CD4-positive, alpha-beta memory T cell (primary cell): ENCODE measurements at places on chromosomes 2 and 18.

DNA sequence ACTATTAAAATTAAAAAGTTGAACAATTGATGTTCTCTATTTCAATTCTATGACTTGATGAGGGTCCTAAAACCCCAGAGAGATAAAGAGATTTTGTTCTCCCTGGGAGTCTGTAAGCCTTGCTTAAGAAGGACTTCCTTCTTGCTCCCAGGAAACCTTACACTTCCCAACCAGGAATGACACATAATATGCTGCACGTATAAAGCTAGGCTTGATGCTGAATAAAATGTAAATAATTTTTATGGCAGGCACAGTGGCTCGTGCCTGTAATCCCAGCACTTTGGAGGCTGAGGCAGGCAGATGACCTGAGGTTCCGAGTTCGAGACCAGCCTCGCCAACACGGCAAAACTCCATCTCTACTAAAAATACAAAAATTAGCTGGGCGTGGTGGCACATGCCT lies 27.8 kb downstream of the SPIRE1 start:
- DNase-seq = no peak

DNA sequence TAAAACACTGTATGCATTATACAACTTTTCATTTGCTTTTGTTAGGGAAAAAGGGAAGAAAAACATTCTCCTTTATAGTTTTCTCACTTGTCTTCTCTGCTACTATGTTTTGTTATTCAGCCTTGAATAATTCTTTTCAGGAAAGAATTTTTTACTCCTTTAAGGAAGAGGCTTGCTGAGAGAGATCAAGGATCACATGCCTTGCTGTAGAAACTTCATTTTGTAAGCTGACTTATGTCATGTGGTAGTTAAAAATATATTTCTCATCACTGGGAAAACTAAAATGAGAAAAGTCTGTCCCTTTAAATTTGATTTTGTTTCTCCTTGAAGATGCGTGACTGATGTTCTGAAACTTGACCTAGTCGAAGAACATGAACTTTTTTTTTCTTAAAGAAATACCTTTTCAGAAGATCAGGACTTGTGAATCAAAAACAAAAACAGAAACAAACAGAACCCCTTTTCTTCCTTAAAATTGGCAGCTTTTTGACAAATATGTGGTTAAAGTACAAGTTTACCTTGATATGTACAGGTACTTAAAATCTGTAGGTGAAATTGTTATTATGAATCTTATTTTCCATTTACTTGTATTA lies 145.1 kb downstream of the COMMD1 start:
- no peak for DNase-seq

DNA sequence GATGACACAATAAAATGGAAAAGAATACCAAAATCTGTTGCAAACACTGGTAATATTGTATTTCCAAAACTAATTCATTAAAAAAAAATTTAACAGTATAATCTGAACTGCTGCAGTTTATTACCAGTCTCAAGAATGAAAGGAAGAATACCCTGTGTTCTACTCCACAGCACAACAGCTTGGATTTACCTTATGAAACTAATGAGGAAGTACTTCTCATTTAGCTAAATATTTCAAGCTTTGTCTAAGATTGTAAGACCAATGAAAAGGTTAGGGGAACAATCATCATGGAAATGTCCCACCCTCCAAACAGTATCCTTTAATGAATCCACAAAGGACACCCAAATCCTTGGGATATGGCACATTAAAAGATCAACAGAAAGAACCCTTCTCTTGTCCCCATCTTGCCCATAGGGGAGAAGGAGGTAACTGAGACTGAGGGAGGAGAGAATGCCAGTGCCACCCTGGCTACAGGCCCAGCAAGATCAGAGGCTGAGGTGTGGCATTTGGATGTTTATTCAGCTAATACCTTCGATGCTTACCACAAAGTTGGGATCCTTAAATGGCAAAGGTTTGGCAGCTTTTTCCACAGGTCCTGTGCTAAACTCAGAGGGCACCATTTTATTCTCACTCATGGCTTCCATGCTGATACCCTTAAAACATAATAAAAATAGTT lies 17.7 kb downstream of the INO80C start:
- DNase-seq = no peak

GRCh38 chr2:64658269-64658668 lies 4.6 kb upstream of the SERTAD2 start:
- DNase-seq = no peak

- DNase-seq = no peak
Observed at GRCh38 chr2:209146682-209147320, 277.0 kb upstream of the MAP2 start.

DNA sequence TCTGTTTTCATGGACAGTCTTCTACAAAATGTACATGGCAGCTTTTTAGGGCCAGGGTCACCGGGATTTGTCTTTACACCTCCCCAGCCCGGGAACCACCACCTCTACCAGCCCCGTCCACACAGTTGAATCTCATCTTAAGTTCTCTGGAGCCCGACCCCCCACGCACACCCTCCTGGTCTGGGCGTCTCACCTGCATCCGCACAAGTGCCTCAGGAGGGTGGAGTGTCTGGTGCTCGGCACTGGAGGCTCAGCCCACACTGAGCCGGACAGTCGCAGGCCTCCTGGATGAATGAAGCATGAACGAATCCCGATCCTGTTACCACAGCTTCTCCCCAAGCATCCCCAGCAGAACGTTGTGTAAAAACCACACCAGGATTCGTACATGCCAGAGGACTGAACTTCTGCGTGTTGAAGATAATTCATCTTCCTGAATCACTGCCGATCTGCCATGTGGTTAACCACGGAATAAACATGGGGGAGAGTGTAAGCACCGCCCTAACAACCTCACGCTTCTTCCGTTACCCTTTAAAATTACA lies 162.0 kb downstream of the RTP5 start:
- peak; percentile 79 for DNase-seq

GRCh38 chr18:22860807-22861206 lies 72.3 kb upstream of the RBBP8 start:
- DNase-seq = no peak

- peak; percentile 17 for DNase-seq
Observed at GRCh38 chr2:160666154-160667060, 172.8 kb upstream of the RBMS1 start.

DNA sequence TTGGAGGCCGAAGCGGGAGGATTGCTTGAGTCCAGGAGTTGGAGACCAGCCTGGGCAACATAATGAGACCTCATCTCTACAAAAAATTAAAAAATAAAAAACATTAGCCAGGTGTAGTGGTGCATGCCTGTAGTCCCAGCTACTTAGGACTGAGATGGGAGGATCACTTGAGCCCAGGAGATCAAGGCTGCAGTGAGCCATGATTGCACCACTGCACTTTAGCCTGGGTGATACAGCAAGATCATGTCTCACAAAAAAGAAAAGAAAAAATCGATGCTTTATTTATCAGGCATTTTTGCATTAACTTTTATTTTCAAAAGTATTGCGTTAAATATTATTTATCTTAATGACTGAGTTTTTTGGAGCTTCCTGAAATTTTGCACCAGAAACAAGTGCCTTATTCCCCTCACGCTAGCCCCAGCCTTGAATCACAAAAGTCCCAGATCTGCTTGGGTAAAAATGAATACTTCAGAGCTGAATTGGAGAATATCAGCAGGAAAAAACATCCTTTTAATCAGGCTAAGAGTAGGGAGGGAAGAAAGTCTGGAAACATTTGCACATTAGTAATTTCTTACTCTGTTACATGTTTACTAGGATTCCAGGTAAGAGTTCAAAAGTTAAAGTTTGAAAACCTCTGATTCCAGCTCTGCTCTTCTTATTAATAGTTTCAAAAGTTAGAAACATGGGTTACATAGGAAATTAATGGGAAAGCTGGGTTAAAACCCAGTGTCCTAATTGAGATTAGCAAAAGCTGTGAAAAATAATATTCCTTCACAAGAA lies 296.8 kb upstream of the FBXO11 start:
- no peak for DNase-seq

- DNase-seq = no peak
Observed at GRCh38 chr18:59266459-59266858, 6.8 kb downstream of the RAX start.

DNA sequence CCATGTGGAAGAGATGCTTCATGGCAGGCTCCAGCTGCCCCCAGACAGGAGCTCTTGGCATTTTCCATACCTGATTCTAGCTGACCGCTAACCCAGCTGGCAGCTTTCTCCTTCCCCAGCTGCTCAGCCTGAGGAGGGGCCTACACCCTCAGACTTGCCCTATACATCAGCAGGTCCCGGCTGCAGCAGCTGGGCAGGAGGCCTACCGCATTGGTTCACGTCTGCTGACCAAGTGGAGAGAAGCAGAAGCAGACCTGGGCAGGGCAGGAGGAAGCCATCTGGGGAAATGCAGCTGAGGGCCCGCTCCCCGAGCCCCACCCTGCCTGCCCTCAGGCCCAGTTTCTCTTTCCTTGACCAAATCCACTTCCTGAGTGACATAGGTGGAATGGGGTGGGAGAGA lies 50.7 kb downstream of the LBH start:
- DNase-seq = no peak
